ENCODE measurements at places on chromosomes 16 and 17. TPM values are rescaled to one million over a fixed set of nuclear protein-coding genes. Genes with fewer than 3 reads are reported as not detected.

TP53TG3F gene
- total RNA-seq: not detected

CNTD1 gene
- not detected for total RNA-seq

DHRS7C gene
- total RNA-seq: not detected

C16orf89 gene
- not detected for total RNA-seq

CLN3 gene
- 10.4 TPM for total RNA-seq

AOC2 gene
- 0.46 TPM for total RNA-seq

KLHL10 gene
- total RNA-seq: not detected

TBC1D3B gene
- 1.4 TPM for total RNA-seq

ZSCAN10 gene
- total RNA-seq: not detected

KRT20 gene
- not detected for total RNA-seq

TNRC6A gene
- total RNA-seq: 27.6 TPM

STX8 gene
- total RNA-seq: 61.6 TPM

CA7 gene
- not detected for total RNA-seq

TM4SF5 gene
- not detected for total RNA-seq

OMG gene
- under 0.01 TPM for total RNA-seq

TBC1D3D gene
- total RNA-seq: not detected

ENPP7 gene
- total RNA-seq: not detected

SLC6A4 gene
- total RNA-seq: not detected

C17orf113 gene
- 0.32 TPM for total RNA-seq

CCDC102A gene
- total RNA-seq: 15.0 TPM

MYOCD gene
- not detected for total RNA-seq

STH gene
- not detected for total RNA-seq

PPP1R1B gene
- not detected for total RNA-seq

CTRB2 gene
- total RNA-seq: not detected

DPEP2 gene
- not detected for total RNA-seq

RGS9 gene
- 0.65 TPM for total RNA-seq

HEATR9 gene
- total RNA-seq: not detected

Measured in epithelial cell of umbilical artery (primary cell).